ENCODE measurements at places on chromosomes 12 and 14. TPM values are rescaled to one million over a fixed set of nuclear protein-coding genes. Genes with fewer than 3 reads are reported as not detected.
A peak's percentile ranks its signal among the peaks of the same experiment; 100 is the strongest.

- peak within 1 kb of the TSS; percentile 97 for H3K27ac ChIP-seq
- H3K4me1 ChIP-seq = no peaks in the 10 kb centered on the region
- H3K36me3 ChIP-seq = no peaks in the 10 kb centered on the region
- no peaks in the 10 kb centered on the region for H3K27me3 ChIP-seq
Observed at GRCh38 chr12:65278576-65279368, at the start of gene MSRB3. MSRB3 (plus strand) TSS chr12:65278683; CDS start chr12:65308580, 29,897 bp downstream.

DNA sequence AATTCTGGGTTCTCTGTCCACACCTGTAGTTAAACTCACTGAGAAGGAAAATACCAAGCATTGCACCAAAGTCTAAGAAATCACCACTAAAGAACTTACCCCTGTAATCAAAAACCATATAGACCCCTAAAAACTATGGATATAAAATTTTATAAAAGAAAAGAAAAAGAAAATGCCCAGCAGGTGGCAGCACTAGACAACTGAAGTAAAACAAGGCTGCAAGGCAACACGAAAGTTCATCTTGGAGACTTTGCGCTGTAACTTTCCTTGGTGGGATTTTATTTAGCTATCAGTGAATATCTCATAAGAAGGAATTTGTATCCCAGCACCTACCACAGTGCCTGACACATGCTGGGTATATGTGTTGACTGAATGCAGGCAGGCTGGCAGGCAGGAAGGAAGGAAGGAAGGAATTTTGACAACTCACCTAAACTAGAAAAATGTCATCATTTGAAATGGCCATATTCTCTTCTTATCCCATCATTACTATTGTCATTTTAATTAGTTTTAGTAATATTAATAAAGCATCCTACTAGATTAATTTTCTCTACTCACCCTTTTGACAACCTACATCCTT lies 68.2 kb upstream of the ETV6 start:
- H3K4me3 ChIP-seq = no peak overlapping the region
- H3K4me1 ChIP-seq = peaks cover 6% of the 10 kb centered on the region
- peak; percentile 81 for DNase-seq
- H3K27me3 ChIP-seq = no peaks in the 10 kb centered on the region
- peak overlapping the region; percentile 69 for H3K27ac ChIP-seq
- H3K36me3 ChIP-seq = no peaks in the 10 kb centered on the region

Gene AKAP5
- 0.11 TPM for total RNA-seq

Gene SLC2A14
- not detected for total RNA-seq

Gene ANKRD33
- not detected for total RNA-seq

DNA sequence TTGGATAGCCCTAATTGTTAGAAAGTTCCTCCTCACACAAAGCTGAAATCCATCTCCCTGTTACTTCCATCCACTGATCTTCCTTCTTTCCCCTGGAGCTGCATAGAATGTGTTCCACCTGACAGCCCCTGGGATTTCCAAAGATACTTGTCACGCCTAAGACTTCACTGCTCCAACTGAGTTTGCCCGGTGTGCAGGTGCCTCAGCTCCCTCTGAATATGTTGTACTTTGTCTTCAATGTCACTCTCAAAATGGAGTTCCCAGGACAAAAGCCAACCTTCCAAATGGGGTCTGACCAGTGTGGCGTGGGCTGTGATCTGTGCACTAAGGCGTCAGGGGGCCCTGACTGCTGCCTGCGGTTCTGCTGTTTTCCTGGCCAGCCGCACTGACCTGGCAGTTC lies 42.8 kb downstream of the CACNA2D4 start:
- DNase-seq = no peak
- no peak overlapping the region for H3K27ac ChIP-seq
- no peaks in the 10 kb centered on the region for H3K4me1 ChIP-seq
- no peaks in the 10 kb centered on the region for H3K36me3 ChIP-seq
- H3K27me3 ChIP-seq = no peaks in the 10 kb centered on the region

Gene KRT1
- not detected for total RNA-seq

- no peak overlapping the region for H3K27ac ChIP-seq
- H3K4me3 ChIP-seq = no peak overlapping the region
- no peaks in the 10 kb centered on the region for H3K4me1 ChIP-seq
- DNase-seq = no peak
- H3K27me3 ChIP-seq = no peaks in the 10 kb centered on the region
Observed at GRCh38 chr14:24861083-24861630, 188.8 kb downstream of the STXBP6 start.

GRCh38 chr12:31815096-31815495 lies 86.3 kb upstream of the AMN1 start:
- no peaks in the 10 kb centered on the region for H3K36me3 ChIP-seq
- H3K4me3 ChIP-seq = no peak overlapping the region
- H3K4me1 ChIP-seq = no peaks in the 10 kb centered on the region
- no peaks in the 10 kb centered on the region for H3K27me3 ChIP-seq
- H3K27ac ChIP-seq = no peak overlapping the region

Gene FGD6
- 2.0 TPM for total RNA-seq

GRCh38 chr12:2636741-2637340 lies 157.9 kb upstream of the FKBP4 start:
- H3K4me3 ChIP-seq = no peak overlapping the region
- no peaks in the 10 kb centered on the region for H3K27me3 ChIP-seq
- H3K4me1 ChIP-seq = peaks cover 22% of the 10 kb centered on the region
- H3K36me3 ChIP-seq = peaks cover 34% of the 10 kb centered on the region

- no peaks in the 10 kb centered on the region for H3K27me3 ChIP-seq
- peak overlapping the region; percentile 78 for H3K4me3 ChIP-seq
- H3K4me1 ChIP-seq = peaks cover 48% of the 10 kb centered on the region
- peaks cover 4% of the 10 kb centered on the region for H3K36me3 ChIP-seq
Observed at GRCh38 chr12:4275016-4275869, 1.7 kb downstream of the CCND2 start.

Gene PLEK2
- 0.53 TPM for total RNA-seq

DNA sequence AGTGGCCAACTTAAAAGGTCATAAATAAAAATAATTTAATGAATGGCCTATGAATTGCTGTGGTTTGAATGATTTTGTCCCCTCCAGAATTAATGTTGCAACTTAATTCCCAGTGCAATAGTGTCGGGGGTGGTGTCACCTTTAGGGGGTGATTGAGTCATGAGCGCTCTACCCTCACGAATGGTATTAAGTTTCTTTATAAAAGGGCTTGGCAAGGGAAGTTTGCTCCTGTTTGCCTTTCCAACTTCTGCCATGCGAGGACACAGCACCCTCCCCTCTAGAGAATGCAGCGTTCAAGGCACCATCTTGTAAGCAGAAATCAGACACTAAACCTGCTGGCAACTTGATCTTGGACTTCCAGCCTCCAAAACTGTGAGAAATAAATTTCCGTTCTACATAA lies 253.3 kb downstream of the ATXN7L3B start:
- no peaks in the 10 kb centered on the region for H3K4me1 ChIP-seq
- H3K27me3 ChIP-seq = no peaks in the 10 kb centered on the region
- H3K4me3 ChIP-seq = no peak overlapping the region
- DNase-seq = no peak
- H3K36me3 ChIP-seq = no peaks in the 10 kb centered on the region
- no peak overlapping the region for H3K27ac ChIP-seq

Gene GALNT8
- not detected for total RNA-seq

Gene NELL2
- total RNA-seq = not detected

Gene DEGS2
- total RNA-seq = 1.6 TPM

Gene OR6C6
- not detected for total RNA-seq

DNA sequence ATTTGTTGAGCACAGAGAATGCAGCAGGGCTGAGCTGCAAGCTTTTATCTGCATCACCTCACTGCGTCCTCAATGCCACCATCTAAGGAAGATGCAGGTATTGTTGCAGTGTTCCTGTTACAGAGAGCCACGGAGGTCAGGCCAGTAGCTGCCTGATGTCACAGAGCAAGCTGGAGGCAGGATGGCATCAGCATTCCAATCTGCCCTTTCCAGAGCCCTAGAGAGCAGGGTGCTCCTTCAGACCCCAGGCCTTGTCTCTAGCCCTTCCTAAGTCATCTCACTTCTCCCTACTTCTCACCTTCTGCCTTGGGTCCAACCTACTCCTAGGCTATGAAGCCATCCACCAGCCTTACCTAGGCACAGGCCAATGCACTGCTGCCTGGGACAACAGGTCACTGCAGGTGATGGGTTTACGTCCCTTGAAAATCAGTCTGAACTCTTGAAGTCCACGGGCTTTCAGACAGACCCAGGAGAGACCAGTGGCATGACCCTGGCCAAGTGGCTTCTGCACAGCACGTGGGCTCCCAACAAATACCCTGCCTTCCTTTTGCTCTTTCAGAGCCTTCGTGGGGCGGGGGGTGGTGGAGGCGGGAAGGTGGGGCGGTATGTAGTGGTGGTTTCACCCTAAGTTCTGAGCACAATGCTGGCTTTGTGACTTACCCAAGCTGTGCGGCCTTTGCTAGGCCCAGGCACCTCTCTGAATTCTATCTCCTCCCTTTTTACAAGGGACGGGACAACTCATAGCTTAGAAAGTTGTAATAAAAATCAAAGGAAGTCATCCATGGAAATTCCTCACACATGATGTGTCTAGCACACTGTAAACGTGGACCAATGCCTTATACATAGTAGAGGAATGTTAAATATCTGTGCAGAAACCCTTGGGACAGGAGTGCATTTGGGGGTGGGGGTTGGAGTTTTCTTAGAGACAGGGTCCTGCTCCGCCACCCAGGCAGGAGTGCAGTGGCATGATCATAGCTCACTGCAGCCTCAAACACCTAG lies 136.0 kb downstream of the KSR2 start:
- no peak for DNase-seq
- no peak overlapping the region for H3K27ac ChIP-seq
- no peaks in the 10 kb centered on the region for H3K4me1 ChIP-seq
- H3K36me3 ChIP-seq = no peaks in the 10 kb centered on the region
- H3K27me3 ChIP-seq = no peaks in the 10 kb centered on the region

Gene CIROP
- not detected for total RNA-seq

Gene HAL
- 1.5 TPM for total RNA-seq

Gene DAO
- not detected for total RNA-seq

- peak overlapping the region; percentile 74 for H3K27ac ChIP-seq
- H3K4me1 ChIP-seq = peaks cover 44% of the 10 kb centered on the region
- H3K36me3 ChIP-seq = no peaks in the 10 kb centered on the region
- DNase-seq = no peak
Observed at GRCh38 chr12:2324387-2324786, 271.6 kb downstream of the CACNA1C start.

DNA sequence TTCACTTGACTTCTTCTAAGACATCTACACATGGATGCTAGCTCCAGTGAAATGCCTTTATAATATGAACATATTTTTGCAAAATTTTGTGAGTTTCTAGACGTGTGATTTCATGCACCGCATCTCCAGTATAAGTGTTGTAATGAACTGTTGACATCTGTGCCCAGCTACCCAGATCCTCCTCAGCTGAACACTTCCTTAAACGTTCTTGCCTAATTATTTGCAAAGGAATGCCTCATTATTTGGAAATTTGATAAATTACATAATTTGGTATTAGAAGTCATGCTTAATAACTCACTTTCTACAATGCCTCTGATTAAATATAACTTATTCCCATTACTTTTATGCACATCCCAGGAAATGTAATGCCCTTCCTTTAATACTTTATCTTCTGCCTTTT lies 14.0 kb downstream of the OR11G2 start:
- no peak for DNase-seq
- H3K27ac ChIP-seq = no peak overlapping the region
- H3K4me3 ChIP-seq = no peak overlapping the region
- H3K36me3 ChIP-seq = no peaks in the 10 kb centered on the region
- no peaks in the 10 kb centered on the region for H3K4me1 ChIP-seq

- no peak overlapping the region for H3K4me3 ChIP-seq
- DNase-seq = no peak
- no peaks in the 10 kb centered on the region for H3K36me3 ChIP-seq
- H3K27me3 ChIP-seq = no peaks in the 10 kb centered on the region
- H3K27ac ChIP-seq = no peak overlapping the region
Observed at GRCh38 chr12:46723629-46724419, 102.0 kb downstream of the SLC38A4 start.

DNA sequence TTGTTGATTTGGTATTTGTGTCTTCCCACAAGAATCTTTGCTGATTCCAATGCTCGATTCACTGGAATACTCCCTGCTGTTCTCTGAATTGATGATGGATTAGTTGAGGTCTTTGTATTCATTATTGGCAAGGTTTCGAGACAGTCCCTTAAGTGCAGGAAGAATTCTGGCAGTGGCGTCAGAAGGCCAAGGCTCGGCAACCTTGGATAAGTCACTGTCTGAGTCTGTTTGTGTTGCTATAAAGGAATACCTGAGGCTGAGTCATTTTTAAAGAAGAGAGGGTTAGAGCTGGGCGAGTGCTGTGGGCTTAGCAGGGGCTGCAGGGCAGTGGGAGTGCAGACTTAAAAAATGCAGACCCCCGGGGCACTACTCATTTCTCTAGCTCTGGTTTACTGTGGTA lies 56.9 kb downstream of the CHST11 start:
- DNase-seq = no peak
- no peak overlapping the region for H3K27ac ChIP-seq

GRCh38 chr12:95440401-95440800 lies 33.6 kb upstream of the METAP2 start:
- no peak for DNase-seq
- H3K4me1 ChIP-seq = no peaks in the 10 kb centered on the region
- no peak overlapping the region for H3K4me3 ChIP-seq
- H3K27me3 ChIP-seq = no peaks in the 10 kb centered on the region

Gene PTGER2
- total RNA-seq = 1.9 TPM

Gene MAP3K9
- total RNA-seq = 0.96 TPM

DNA sequence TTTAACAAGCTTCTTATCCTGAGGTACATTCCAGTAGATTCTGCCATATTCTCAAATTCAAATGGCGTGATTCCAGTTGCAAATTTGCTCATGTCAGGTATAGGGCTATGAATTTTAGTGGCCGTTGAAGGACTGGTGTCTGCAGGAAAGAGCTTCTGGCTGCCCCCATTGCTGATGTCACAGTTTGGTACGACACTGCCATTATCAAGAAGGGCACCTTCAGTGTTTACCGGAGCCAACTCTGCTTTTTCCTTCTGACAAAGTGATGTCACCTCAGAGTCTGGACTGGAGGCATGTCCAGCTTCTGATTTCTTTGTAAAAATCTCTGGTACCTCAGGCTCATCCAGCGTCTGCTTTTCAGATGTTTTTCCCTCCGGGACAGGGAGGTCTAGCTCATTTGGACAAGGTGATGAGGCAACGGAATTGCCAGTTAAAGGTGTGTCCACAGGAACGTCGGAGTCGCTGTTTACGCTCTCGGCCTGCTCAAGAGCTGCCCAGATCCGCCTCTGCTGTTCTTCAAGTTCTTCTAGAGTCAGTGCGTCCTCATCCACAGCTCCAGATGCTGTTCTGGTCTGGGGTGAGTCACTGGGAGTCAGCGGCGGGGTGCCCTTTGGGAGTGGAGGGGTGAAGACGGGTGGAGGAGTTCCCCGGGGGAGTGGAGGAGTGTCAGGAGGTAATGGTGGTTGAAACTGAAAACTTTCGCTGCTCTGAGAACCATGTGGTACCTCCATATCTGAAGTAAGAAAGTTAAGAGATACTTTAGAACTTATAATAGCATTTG lies 27.0 kb downstream of the ZCCHC8 start:
- peaks cover 53% of the 10 kb centered on the region for H3K36me3 ChIP-seq
- H3K27ac ChIP-seq = no peak overlapping the region
- no peak overlapping the region for H3K4me3 ChIP-seq
